Thoracic aorta (tissue), 2 donors: ENCODE measurements at places on chromosomes 4 and X. TPM values are rescaled to one million over a fixed set of nuclear protein-coding genes. Genes with fewer than 3 reads are reported as not detected.

DNA sequence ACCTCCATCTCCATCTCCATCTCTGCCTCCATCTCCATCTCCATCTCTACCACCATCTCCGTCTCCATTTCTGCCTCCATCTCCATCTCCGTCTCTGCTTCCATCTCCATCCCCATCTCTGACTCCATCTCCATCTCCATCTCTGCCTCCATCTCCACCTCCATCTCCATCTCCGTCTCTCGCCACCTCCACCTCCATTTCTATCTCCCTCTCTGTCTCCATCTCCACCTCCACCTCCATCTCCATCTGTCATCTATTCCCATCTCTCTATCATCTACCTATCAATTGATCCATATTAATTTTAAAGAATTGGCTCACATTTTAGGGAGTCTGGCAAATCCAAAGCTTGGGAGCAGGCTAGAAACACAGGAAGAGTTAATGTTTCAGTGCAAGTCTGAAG, 39.6 kb upstream of the CHRNA9 start:
- H3K36me3 ChIP-seq = no peaks in the 10 kb centered on the region
- H3K27me3 ChIP-seq = no peaks in the 10 kb centered on the region
- no peaks in the 10 kb centered on the region for H3K4me1 ChIP-seq
- no peak overlapping the region for H3K4me3 ChIP-seq
- H3K27ac ChIP-seq = no peak overlapping the region

GRCh38 chr4:23374259-23374658, 515.6 kb downstream of the PPARGC1A start:
- DNase-seq = no peak
- H3K27ac ChIP-seq = no peak overlapping the region
- H3K4me3 ChIP-seq = no peak overlapping the region
- H3K36me3 ChIP-seq = no peaks in the 10 kb centered on the region
- no peaks in the 10 kb centered on the region for H3K4me1 ChIP-seq

GRCh38 chrX:39532761-39533160, 565.0 kb downstream of the BCOR start:
- no peak for DNase-seq
- no peak overlapping the region for H3K4me3 ChIP-seq
- no peaks in the 10 kb centered on the region for H3K36me3 ChIP-seq
- no peak overlapping the region for H3K27ac ChIP-seq
- no peaks in the 10 kb centered on the region for H3K27me3 ChIP-seq

The DRP2 gene
- 0.14 TPM for total RNA-seq

The CT45A10 gene
- total RNA-seq = not detected
